NCI-H2081 (cell line): ENCODE measurements at places on chromosomes 4 and X.

GRCh38 chr4:112894480-112894879 is 155.0 kb upstream of the ANK2 start:
- DNase-seq, result no peak

DNA sequence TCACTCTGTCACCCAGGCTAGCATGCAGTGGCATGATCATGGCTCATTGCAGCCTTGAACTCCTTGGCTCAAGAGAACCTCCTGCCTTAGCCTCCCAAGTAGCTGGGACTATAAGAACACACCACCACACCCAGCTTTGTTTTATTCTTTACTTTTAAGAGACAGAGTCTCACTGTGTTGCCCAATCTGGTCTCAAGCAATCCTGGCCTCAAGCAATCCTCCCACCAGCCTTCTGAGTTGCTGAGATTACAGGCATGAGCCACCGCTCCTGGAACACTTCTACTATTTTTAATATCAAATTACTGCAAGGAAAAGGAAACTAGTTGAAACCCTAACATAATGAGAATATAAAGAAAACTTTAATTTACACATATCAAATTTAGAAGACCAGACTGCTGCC is 85.4 kb downstream of the FAM13A start:
- no peak for DNase-seq

GRCh38 chr4:39700554-39700953 is 2.6 kb downstream of the UBE2K start:
- DNase-seq, result no peak

GRCh38 chr4:25457053-25457715 is 80.1 kb downstream of the ANAPC4 start:
- DNase-seq, result no peak

- peak; percentile 83 for DNase-seq
Measured at GRCh38 chr4:123418351-123418931, 21.8 kb downstream of the SPRY1 start.

DNA sequence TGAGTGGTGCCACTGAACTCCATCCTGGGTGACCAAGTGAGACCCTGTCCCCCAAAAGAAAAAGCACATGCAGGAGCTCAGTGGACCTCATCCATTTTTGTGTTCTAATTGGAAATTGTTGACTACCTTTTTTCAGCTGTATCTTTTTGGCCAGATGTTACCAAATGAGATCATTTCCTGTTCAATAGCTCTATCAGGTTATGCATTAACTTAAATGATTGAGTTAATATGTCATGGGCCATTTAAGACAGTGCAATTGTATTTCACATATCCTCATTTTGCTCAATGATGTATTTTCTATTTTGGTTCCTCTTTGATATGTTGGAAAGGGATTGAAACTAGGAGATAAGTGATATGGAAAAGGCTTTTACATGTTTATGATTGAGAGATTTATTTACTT is 26.2 kb upstream of the RHOH start:
- DNase-seq, result no peak

DNA sequence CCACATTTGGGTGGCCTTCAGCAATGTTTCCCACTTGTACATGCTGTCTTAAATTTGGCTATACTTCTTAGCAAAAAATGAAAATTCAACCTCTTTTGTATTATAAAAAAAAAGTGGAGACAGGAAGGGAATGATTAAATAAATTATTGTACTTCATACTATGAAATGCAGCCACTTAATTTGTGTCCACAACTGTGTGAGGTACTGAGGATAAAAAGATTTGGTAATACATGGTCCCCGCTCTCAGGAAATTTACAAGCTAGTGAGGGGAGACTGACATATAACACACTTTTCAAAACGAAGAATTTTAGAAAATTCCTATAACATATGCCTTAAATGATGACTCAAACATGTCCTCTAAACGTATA is 105.0 kb downstream of the HNRNPD start:
- no peak for DNase-seq

DNA sequence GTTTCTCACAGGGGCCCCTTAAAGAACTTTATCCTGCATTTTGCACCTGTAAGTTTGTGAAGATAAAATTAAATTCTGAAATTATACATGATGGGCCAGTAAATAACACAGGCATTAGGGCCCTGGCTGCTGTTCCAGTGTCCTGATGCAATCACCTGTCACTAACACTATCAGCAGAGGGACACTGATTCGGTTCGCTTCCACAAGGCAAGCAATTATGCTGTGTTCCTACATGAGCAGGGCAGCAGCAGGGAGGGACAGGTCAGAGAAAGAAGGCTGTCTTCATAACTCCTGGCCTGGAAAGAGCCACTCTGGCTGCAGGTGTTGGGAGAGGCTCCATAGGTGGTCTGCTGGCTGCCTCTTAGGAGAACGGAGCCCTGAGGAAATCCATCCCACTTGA is 487.3 kb downstream of the MID1IP1 start:
- DNase-seq, result no peak

- no peak for DNase-seq
Measured at GRCh38 chrX:16924631-16925480, 21.6 kb upstream of the REPS2 start.

DNA sequence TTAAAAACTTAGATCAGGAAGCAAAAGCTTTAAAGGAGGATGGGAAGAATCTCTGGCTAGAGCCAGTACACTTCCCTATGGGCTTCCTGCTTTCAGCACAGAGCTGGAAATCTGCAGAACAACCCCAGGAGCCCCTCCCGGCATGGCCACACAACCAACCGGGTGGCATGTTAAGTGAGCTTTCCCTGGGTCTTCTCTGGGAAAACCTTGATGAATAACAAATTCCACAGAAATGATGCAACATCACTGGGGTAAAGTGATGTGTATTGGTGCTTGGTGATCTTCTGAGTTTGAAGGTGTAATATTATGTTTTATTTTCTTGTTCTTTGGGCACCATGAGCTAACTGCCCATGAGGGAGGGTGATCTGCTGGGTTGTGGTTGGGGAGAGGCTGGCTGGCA is 22.1 kb downstream of the NHS start:
- DNase-seq, result no peak

- DNase-seq, result peak; percentile 73
Measured at GRCh38 chrX:149540131-149540620, 636 bp upstream of the EOLA1 start.

DNA sequence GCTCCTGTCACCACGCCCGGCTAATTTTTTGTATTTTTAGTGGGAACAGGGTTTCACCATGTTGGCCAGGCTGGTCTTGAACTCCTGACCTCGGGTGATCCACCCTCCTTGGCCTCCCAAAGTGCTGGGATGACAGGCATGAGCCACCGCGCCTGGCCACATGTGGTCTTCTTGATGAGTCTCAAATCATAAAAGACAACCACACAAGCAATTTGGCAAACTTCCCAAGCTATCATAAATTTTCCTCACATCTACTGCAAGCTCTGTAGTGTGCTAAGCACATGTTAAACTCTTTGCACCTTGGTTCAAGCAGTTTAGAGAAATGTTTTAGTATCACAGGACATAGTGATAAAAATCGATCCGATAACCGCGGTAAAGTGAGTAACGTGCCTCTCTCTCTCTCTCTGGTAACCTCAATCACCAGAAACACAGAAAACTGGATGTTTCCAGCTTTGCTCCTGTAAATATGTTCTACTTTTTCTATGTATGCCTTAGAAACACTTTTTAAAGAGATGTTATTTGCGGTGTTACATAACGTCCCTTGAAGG is 256.8 kb downstream of the DHRSX start:
- DNase-seq, result no peak

- DNase-seq, result no peak
Measured at GRCh38 chr4:156568041-156568440, 403.6 kb downstream of the PDGFC start.

- no peak for DNase-seq
Measured at GRCh38 chr4:337932-338758, 531 bp downstream of the ZNF141 start.

DNA sequence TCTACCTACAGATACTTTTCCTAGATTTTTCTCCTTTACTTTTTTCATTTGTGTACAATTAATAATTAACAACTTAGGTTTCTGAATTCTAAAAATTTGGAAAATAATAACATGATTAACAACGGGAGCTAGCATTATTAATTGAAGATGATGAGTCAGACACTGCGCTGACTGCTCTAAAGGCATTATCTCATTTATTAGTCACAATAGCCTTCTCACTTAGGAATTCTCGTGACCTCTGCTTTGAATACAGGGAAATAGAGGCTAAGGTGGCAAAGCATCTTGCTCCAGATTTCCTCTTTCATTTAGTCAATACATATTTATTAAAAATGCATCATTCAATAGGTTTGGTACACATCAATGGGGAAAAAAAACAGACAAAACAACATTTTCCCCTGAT is 441.3 kb downstream of the PCDH18 start:
- no peak for DNase-seq

DNA sequence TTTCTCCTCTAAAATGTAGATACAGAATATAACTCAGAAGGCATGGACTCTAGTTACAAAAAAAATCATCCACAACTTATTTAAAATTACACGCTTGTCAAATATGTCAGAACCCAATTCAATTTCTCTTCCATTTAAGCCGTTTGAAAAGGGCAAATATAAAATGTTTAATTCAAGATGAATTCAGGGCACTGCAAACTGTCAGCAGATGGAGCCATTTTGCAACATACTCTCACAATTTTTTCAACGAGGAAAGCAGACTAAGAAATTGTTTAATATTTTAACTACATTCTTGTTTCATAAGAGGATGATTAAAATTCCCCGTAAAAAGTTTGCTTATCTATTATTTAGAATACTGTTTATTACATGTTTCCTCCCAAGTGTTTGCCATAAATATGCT is 321.3 kb upstream of the CPXCR1 start:
- peak; percentile 13 for DNase-seq

- no peak for DNase-seq
Measured at GRCh38 chr4:170414961-170415360, 325.2 kb upstream of the AADAT start.

- DNase-seq, result no peak
Measured at GRCh38 chr4:7596918-7597606, 162.3 kb upstream of the PSAPL1 start.

- no peak for DNase-seq
Measured at GRCh38 chrX:11781734-11782370, 23.8 kb downstream of the MSL3 start.

DNA sequence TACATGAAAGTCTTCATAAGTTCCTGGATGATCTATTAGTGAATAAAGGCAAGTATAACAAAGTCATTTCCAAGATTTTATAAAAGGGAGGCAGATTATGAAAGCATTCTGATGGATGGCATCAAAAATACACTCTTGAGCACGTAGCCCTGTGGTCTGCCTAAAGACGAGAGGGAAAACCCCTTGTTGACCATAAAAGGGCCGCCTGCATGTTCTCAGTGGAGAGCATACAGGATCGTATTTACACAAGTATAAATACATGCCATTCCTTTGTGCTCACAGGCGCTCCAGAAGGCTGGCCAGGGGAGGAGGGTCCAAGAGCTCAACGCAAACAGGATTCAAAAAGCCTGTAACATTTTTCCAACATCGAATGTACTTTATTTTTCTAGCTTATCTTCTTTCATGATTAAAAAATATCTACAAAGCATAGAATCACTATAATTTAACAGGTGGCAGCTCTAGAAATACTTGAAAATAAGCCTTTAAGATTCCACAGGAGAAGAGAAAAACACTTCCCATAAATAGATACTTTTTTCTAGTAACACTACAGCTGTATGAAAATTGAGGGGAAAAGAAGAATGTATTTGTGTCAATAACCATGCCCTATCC is 29.6 kb downstream of the PDGFC start:
- peak; percentile 77 for DNase-seq

DNA sequence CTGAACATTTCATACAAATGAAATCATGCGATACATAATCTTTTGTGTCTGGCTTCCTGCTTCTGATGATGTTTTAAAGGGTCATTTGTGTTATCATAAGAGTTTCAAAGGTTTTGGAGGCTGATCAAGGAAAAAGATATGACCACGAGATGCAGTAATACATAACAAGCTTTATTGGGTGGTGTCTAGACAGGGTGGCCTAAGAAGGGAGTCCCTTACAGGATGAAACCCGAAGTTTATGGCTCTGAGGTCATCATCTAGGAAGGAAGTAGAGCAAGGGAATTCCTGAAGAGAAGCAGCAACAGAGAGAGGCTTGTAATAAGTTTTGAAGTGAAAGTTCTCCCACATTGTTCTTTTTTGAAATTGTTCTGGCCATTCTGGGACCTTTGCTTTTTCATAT is 40.8 kb upstream of the SOD3 start:
- no peak for DNase-seq

DNA sequence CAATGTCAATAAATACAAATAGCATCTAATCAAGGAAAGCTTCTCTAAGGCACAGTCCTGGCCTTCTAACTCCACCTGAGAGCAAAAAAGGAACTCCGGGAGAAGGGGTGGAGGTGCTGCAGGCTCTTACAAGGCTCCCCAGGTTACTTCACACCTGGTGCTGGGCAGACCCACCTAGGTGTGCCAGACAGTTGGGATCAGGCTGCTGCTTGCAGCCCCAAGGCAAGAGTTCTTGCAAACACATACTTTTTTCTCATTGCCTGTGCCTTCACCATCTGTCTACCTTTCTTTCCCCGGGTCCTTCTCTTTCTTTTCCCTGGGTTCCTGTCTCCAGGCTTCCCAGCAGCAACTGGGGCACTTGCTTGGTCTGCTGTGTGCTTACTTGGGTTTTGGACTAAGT is 81.4 kb upstream of the STIM2 start:
- no peak for DNase-seq

DNA sequence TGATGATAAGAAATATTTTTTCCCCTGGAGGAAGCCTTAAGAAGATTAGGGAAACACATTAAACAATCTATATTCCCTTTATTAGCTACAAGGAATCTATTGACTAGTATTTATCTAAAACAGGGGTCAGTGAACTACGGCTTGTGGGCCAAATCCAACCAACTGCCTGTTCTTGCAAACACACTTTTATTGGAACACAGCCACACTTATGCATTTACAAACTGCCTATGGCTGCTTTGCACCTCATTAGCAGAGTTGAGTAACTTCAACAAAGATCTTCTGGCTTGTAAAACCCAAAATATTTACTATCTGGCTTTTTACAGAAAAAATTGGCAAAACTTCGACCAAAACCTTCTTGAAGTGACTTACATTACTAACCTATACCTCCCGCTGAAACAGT is 733.9 kb upstream of the FTHL17 start:
- no peak for DNase-seq

DNA sequence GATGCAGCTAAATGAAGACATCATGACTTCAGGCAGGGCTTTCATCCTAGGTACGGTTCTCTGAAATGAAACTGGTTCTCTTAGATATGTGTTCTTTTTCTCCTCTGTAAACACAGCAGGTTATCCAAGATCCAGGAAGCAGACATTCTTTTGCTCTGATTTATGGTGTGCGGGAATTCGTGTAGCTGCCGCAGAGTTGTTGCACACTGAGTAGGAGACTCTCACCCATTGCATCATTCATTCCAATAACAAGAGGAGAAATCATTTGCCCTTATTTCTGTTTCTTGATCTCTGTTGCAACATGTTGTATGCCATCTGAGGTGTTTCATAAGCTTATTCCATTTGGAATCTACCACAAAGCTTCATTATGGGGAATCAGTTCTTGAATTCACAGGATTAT is 133.6 kb upstream of the VCX2 start:
- no peak for DNase-seq
